ENCODE measurements at places on chromosomes 5 and 9.

DNA sequence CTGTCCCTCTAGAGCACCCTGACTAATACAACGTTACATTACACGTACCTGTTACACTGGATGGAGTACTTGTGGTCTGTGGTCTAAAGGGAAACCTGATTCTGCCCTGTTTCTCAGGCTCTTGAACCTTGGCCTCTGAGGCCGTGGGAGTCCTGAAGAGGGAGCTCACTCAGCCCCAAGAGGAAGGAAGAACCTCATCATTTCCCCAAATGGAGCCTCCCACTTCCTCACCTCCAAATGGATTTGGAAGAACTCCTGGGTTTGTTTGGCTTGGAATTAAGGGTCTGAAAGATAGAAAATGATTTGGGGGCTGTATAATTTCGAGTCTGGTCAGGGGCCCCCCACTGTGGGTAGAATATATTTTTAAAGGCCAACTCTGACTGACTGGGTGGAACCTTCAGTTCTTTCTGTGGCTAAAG is 200.2 kb downstream of the SEMA6A start:
- no peak for DNase-seq

GRCh38 chr9:121322037-121322736 is 47.9 kb downstream of the STOM start:
- no peak for DNase-seq

DNA sequence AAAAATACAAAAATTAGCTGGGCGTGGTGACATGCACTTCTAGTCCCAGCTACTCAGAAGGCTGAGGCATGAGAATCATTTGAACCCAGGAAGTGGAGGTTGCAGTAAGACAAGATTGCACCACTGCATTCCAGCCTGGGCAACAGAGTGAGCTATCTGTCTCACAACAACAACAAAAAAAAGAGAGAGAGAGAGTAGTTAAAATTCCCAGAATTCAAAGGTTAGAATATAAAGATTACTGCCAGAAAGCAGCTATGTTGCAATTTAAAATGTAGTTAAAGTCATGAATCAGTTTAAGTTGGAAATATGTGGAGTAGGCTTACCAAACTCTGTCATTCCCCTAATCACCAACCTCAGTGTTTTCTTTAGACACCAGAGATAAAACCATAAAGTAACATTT is 58.7 kb upstream of the SUSD1 start:
- DNase-seq: no peak

DNA sequence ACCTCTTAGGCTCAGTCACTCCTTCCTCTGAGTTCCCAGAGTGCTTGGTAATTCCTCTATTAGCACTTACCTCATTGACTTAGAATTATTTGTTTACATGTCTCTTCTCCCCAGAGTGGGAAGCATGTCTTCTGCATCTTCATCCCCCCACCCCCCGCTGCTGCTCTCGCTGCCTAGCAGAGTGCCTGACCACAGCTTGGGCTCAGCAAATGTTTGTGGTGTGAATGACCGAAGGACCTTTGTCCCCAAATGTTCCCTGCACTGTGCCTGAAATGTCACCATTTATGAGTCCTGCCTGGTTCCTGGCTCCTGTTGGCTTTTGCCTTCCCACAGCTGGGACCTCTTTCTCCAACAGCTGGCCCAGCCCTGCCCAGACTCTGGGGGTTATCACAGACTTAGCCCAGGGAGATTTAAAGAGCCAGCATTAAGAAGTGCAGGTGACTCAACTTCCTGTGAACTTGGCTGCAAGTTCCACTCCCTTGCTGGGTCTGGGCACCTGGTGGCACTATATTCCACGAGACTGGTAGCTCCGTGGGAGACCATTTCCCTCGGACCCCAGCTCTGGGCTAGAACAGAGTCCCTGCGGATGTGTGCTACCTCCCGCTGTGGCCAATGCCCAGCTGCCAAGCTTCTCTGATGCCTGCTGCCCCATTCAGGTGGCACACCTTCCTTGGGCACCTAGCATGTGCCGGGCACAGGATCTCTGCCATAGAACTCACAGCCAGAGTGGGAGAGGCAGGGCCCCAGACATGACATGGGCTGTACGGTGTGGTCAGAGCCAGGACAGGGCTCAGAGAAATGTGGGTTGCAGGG is 1.8 kb upstream of the HMCN2 start:
- DNase-seq: no peak

DNA sequence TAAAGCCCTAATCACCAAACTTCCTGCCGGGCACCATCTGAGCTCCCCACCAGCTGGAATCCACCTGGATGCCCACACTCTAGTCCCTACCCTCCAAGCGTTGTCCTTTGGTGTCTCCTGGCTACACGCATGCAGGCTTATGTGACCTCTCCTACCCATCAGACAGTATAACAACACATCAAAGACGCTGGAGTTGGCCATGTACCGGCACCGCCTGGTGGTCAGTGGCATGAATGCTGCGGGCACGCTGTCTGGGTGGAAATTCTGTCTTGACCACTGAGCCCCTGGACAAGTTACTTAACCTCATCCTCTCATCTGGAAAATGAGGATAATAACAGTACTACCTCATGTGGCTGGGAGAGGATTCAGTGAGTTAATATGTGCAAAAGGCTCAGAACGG is 23.4 kb upstream of the CORO2A start:
- DNase-seq: no peak

DNA sequence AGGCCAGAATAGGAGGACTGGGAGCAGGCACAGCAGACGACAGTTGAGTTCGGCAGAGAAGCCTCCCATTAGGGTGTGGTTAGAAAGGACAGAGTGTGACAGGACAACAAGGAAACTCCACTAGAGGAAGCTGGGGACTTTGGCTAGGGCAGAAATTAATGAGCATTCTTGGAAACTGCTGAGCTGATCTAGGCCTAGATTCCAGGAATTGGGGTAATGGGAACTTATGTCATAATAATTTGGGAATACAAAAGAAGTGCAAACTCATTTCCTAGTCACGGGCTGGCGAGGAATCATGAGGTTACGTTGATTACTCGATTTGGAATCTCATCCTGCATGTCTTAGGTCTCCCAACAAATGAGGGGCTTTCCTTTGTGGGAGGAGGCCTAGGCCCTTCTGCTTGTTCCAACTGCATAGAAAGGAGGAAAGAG is 144.6 kb upstream of the RPS23 start:
- no peak for DNase-seq

DNA sequence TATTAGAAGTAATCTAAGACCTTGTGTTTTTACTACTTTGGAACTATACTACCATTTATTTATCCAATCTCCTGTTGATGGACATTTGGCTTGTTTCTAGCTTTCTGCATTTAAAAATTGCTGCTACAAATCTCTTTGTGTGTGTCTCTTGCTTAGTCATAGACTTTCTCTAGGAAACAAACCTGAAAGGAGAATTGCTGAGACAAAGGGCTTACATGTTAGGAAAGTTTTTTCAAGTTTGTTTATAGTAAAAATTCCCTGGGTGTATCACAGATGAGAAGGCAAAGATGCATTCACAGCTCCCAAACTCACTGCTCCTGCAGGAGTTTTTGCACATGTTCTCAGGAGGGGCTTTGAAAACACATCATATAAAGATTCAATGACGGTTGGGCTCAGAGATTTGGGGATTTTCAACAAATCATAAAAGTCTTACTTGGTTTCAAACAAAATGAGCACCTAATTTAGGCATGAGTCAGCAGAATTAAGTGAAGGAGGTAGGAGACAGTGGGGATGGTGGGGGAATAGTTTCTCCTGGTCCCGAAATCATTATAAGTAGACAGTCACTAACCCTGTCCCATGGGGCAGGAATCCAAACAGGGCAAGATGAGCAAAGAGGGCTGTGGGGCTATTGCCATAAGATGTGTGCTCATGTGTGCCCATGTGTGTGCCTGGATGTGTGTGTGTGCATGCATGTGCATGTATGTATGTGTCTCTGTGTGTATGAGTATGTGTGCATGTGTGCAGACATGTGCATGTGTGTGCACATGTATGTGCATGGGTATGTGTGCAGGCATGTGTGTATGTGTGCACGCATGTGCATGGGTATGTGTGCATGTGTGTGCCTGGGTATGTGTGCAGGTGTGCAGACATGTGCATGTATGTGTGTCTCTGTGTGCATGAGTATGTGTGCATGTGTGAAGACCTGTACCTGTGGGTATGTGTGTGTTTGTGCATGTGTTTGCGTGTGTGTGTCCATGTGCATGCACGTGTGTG is 43.4 kb upstream of the S1PR3 start:
- DNase-seq: no peak

GRCh38 chr5:63070001-63070400 is 491.4 kb downstream of the LRRC70 start:
- DNase-seq: no peak

GRCh38 chr5:128813317-128814070 is 151.8 kb upstream of the SLC27A6 start:
- DNase-seq: no peak

- DNase-seq: no peak
Measured at GRCh38 chr9:125472562-125472925, 210.9 kb downstream of the GAPVD1 start.

All from NCI-H187 treated with DMSO at 0.1 percent for 48 hours (cell line).